ENCODE measurements at places on chromosomes 16 and 17.

DNA sequence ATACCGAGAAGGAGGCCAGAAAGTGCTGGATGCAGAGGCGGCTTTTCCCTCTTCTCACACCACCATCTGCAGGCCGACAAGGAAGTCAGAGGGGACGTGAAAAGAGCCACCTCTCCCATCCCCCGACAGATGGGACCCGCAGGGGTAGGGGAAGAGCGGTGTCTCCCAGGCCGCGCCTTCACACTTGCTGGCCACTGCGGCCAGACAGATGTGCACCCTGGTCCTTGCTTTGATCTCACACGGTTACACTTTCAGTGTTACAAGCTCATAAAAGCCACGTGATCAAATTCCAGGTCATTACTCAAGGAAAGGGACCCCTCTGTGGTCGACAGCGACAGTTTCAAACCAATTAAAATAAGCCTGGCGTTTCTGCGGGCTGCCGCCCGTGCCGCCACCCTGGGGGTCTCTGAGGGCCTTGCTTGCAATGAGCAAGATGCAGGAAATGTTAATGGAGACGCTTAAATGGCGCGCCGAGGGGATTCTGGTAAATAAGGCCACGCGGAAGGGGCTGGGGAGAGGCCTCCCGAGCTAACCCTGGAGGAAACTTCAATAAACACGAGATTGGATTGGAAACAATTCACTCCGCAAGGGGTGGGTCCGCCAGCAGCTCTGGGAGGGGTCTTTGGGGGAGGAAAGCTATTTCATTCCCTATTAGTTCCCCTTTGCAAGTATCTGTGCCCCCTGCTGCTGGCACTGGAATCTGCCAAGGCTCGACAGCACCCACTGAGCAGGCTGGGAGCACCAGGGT lies 240.9 kb downstream of the ENGASE start:
- DNase-seq: no peak

- peak; percentile 79 for DNase-seq
These were observed 32.9 kb downstream of the TK2 start for GRCh38 chr16:66516808-66517585.

GRCh38 chr16:88870608-88871348 lies 4.3 kb upstream of the PABPN1L start:
- no peak for DNase-seq

GRCh38 chr16:76835339-76835738 lies 355.7 kb upstream of the MON1B start:
- DNase-seq: no peak

DNA sequence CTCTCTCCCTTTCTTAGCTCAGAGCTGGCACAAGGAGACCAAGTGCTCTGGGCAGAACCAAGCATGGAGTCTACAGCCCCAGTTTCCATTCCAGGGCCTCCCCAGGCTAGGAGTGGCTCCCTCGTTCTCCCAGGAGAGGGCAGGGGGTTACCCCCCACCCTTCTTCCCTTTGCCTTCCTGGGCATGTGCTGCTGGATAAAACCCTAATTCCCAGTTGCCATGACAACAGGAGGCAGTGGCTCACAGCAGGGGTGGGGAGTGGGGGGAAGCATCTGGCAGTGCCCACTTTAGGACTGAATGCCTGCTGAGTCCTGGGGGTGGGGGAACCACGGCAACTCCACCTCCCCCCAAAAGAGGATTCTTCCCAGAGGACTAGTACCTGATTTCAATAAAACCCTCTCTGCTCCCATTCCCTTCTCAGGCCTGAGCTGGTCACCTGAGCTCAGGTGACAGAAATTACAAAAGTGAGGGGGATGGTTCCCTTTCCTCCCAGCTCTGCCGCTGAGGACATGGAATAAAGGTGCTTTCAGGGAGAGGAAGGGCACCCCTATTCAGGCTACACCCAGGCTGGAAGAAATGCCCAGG lies 1.8 kb downstream of the MPP2 start:
- no peak for DNase-seq

- DNase-seq: no peak
These were observed at the start of gene HSPB9 for GRCh38 chr17:42122371-42123303. TSS of gene HSPB9 (plus strand) at chr17:42122804. CDS start at chr17:42122851, 47 bp downstream.

DNA sequence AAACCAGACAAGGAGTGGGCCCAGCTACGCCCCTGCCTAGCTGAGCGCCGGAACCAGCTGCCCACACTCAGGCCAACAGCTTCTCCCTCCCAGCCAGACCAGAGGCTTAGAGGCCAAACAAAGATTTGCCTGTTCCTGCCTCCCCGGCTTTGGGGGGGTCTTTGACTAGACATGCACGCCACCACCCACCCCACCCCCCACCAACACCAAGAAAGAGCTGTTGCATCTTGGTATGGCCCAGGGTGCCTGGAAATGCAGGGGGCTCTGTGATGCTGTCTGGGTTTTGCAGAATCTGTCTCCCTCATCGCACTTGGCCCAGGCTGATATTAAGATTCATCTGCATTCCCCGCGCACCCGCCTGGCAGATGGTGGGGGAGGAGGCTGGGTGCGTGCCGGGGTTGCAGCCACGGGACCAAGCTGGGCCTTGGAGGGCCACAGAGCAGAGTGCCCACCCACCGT lies 1.3 kb upstream of the NXPH3 start:
- DNase-seq: no peak

- DNase-seq: no peak
These were observed 22.6 kb downstream of the AKAP1 start for GRCh38 chr17:57107498-57108101.

DNA sequence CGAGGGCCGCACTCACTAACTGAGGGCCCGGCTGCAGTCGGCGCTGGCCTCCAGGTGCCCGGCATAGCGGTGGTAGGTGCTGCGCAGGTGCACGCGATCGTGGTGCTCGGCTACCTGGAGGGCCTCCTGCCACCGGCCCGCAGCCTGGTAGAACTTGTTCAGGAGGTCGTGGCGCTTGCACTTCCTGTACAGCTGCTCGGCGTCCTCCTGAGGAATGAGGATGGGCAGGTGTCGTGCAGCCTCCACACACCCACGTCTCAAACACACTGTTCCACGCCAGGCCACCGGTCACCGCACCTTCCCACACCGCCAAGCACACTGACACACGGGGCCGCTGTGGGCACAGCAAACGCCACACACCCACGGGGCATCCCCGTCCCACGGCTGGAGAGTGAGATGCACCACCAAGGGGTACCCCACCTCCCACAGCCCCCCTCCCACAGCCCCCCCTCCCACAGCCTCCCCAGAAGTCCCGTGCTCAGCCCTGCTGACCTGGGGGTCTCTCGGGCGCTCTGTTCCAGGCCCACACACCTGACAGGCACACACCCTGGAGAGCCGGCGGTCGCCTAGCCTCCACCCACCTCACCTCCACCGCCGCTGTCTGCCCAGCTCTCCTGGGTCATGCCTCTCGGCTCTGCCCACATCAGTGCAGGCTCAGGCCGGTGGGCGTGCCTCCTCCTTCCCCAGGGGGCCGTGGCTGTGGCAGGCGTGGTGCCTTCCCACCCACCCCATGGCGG lies 7.4 kb upstream of the TMEM204 start:
- DNase-seq: no peak

DNA sequence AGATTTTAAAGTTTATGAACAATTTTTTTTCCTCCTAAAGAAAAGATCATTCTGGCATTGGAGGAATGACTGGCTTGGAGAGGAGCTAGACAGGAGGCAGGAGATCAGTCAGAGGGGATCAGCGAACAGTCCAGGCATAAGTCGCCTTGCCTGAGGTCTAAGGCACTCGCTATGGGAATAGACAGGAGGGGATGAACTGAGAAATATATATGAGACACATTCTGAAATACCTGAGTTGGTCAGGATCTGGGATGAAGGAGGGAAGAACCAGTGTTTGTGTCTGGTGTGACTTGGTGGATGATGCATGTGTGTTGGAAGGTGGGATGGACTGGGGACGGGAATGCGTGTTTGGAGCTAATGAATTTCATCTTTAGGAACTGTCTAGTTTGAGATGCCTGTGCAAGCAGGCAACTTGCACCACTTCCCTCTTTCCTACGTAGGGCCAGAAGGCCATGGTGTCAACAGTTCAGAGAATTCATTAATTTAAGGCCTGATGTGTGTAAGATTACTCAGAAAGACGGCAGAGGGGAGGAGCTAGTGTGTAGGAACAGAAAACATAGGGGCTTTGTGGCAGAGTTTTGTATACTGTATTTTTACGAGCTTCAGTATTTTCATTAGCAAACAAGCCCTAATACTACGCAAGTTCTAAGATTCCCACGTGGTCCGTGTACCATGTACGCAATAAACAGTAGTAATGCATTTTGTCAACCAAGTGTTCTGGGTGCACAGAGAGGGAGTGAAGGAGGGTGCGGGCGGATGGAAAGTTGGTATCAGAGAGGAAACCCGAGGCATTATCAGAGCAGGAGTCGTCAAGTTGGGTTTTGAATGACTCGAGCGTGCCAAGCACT lies 825 bp downstream of the HEATR6 start:
- no peak for DNase-seq

DNA sequence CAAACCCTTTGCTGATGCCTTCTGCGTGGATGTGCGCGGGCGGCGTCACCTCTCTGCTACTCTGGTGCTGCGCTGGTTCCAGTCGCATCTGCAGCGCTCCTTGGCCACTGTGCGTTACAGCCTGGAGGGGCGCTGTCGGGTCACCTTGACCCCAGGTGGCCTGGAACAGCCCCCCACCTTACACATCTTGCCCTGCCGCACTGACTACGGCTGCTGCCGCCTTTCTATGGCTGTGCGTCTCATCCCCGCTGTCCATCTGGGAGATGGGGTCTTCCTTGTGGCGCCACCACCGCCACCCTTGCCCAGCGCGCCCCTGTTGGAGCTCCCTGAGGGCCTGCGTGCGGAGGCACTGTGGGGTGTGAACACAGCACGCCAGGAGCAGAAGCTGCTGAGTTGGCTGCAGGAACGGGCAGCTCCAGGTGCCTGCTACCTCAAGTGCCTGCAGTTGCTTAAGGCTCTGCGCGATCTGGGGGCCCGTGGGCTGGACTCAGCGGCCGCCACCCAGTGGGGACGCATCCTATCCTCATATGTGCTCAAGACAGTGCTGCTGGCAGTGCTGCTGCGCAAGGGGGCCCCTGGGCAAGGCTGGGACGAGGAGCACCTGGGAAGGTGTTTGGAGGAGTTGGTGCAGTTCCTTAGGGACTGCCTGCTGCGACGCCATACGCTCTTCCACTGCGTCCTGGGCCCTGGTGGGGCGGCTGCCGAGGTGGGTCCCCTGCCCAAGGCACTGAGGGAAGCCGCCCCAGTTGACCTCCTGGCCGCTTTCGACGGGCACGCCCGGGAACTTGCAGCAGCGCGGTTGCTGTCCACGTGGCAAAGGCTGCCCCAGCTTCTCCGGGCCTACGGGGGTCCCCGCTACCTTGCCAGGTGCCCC lies 1.6 kb downstream of the ITPRIPL2 start:
- DNase-seq: no peak

- no peak for DNase-seq
These were observed 8.2 kb downstream of the COTL1 start for GRCh38 chr16:84609563-84610177.

- no peak for DNase-seq
These were observed 20.8 kb downstream of the ZFPM1 start for GRCh38 chr16:88473666-88474534.

GRCh38 chr17:2372180-2372579 lies 28.7 kb downstream of the MNT start:
- DNase-seq: no peak

GRCh38 chr17:46862949-46863348 lies 11.6 kb downstream of the WNT9B start:
- DNase-seq: no peak

DNA sequence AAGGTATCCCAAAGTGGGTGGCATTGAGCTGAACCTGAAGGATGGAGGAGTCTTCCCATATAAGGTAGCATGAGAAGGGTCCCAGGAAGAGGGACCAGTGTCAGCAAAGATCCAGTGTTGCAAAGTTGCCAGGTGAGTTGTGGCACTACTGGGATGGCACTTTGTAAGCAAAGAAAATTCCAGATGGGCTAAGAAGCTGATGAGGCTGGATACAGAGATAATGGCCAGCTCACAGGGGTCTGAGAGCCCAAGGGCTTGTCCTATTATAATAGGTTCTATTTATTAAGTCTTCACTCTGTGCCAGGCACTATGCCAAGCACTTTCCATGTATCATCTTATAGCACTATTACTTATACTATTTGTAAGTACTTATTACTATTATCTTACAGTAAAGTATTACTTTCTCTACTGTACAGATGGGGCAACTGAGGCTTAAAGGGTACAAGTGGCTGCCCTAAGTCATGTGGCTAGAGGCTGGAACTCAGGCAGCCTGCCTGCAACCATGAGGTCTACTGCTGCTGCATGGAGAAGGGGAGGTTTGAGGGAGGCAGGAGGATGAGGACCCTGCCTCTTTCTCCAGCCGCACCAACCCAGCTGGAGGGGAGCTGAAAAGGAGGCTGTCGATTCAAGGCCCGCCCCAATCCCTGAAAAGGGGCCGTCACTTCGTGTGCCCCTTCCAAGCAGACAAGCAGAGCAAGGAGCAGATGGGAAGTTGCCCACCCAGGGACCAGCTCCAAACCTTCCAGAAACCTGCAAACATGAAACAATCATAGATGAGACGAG lies 86.5 kb downstream of the C16orf78 start:
- DNase-seq: no peak

DNA sequence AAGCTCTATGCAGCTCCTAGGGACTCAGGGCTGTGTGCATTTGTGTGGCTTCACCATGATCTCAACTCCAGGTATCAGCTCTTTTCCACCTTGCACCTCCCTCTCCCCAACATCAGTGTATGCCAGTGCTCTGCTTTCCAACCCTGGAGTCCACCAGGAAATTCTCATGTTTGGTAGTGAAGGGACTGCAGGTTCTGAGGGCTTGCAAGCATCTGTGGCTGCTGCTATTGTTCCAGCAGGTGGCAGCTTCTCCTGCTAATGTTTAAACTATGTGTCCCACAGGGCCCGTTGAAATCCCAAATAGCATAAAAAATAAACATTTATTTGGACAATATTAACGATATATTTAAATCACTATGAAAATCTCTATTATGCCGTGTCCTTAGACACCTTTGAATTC lies 82.0 kb downstream of the RGS9 start:
- no peak for DNase-seq

- no peak for DNase-seq
These were observed 1.1 kb downstream of the SLC16A3 start for GRCh38 chr17:82229698-82230608.

DNA sequence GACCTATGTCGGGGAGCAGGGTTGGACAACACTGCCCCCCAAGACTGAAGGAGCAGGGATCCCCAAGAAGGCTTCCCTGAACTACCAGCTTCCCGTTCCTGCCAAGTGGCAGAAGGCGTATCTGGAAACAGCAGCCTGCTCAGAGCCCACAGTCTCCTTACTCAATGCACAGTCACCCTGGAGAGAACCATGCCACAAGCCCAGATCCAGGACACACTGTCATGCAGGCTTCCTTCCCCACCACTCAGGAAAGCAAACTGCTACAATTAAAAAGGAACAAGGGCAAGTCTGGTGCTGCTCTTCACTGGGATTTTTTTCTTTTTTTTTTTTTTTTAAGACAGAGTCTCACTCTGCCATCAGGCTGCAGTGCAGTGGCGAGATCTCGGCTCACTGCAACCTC lies 8.2 kb downstream of the WDR45B start:
- no peak for DNase-seq

- peak; percentile 99 for DNase-seq
These were observed 902 bp downstream of the ARHGAP27 start for GRCh38 chr17:45431531-45432404.

- DNase-seq: no peak
These were observed 3.6 kb downstream of the CES5A start for GRCh38 chr16:55871411-55872038.

All from HuH-7 (cell line).